AG20443 (cell line): ENCODE measurements at places on chromosomes 1 and 21.

- DNase-seq = no peak
These were observed 4.7 kb upstream of the DMBX1 start for GRCh38 chr1:46484783-46485490.

- no peak for DNase-seq
These were observed 278.2 kb downstream of the DSCAM start for GRCh38 chr21:40568807-40569206.

DNA sequence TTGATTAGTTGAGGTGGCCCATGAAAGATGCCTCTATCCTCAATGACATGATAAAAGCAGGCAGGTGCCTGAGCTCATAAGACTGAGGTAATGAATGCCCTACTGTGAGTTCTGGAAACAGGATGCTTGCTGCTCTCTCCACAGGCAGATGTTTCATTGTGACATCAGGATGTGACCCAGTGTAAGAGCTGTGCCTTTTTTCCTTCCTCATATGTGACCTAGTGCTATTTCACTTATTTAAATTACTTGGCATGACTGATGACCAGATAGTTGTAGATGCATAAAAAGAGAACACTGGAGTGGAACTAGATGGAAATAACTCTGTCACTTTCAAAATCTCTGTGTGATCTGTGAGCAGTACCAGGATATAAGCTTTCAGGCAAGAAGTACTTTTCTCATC lies 31.9 kb downstream of the KIF14 start:
- no peak for DNase-seq

DNA sequence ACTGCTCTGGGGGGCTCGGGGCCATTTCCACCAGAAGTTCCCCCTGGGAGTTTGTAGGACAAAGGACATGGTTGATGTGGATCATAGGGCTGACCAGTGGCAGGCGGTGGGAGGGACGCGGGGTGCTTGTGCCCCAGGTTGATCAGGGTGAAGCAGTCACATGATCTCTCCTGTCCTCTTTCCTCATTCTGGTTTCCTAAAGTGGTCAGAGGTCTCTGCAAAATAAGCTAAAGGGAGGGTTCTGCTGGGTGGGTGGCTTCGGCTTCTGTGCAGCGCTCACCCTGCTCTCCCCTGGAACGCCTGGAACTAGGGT lies 9.2 kb downstream of the PDXK start:
- DNase-seq = no peak

- no peak for DNase-seq
These were observed 9.3 kb upstream of the DCAF6 start for GRCh38 chr1:167927046-167927754.

- no peak for DNase-seq
These were observed 8.0 kb upstream of the DISP3 start for GRCh38 chr1:11470912-11471311.

GRCh38 chr1:223029985-223030769 lies 112.9 kb downstream of the TLR5 start:
- no peak for DNase-seq

GRCh38 chr1:52662645-52663313 lies 29.8 kb downstream of the SHISAL2A start:
- DNase-seq = peak; percentile 32

- no peak for DNase-seq
These were observed 31.2 kb downstream of the CD48 start for GRCh38 chr1:160680399-160680798.

DNA sequence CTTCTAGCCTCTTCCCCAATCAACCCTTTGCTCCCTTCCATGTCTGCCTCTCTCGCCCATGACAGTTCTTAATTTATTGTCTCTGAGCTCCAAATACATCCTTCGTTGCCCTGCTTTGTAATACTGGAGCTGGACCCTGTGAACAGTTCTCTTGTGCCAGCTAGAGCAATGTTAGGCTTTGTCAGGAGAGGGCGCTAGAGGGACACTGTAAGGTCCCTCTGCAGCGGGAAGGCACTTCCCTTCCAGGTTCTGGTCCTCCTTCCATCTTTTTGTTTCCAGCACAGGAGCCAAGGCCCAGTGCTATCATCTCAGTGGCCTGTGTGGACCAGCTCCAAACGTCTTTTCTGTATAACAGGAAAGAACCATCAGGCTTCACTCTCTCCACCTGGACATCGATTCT lies 95.9 kb downstream of the PTPRU start:
- DNase-seq = no peak

DNA sequence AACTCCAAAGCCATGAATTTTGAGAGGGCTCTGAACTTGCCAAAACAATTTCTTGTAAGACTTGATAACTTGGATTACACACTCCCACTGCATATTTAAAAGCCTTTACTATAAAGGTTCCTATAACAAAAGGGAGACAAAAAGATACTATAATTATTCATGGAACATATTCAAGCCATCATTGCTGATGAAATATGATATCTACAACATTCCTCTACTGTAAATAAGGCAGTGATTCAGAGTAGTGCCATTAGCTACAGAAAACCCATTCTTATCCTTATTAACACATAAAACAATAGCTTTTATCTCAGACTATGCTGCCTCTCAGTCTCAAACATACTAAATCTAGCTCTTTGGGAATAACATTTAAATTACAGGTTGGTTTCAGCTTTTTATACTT lies 675.5 kb upstream of the CXADR start:
- DNase-seq = peak; percentile 10

- peak; percentile 64 for DNase-seq
These were observed 683 bp downstream of the LRRC8D start for GRCh38 chr1:89821322-89822108.

- peak; percentile 69 for DNase-seq
These were observed 3.7 kb upstream of the ARHGEF19 start for GRCh38 chr1:16215882-16216753.

- DNase-seq = no peak
These were observed 100.8 kb downstream of the PBX1 start for GRCh38 chr1:164659621-164660411.

- DNase-seq = no peak
These were observed 30.3 kb upstream of the PODN start for GRCh38 chr1:53031732-53032131.

DNA sequence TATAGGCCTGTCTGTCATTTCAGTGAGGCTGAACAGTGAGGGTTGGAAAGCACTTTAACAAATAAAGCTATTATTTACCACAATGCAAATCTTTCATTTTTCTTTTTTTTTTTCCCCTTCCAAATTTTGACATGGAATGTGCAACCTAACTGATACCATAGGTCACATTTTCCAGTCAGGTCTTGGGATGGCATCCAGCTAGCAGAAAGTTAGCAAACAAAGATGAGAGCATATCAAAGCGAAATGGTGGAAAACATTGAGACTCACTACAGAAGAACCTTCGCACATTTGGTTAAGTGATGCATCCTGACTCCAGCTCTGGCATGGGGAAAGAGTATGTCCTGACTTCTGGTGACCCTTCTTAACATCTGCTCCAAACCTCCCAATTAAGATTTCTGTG lies 105.1 kb upstream of the L1TD1 start:
- no peak for DNase-seq

GRCh38 chr1:116408803-116409720 lies 36.0 kb downstream of the ATP1A1 start:
- no peak for DNase-seq

DNA sequence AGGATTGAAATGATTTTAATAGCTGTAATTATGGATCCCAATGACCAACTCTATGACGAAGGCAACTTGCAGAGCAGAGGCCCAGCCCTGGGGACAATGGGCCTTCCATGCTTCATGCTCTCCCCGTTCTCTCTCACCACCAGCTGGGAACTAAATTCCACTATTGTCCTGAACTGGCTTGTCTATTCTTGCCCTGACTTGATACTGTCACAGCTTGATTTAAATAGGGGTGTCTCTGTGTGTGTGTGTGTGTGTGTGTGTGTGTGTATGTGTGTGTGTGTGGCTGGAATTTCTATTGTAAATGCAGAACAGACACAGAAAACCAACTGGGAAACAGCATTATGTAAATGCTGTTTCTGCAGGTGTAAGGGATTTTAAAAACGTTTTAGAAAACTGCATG lies 57.0 kb downstream of the SLC22A15 start:
- DNase-seq = no peak

- no peak for DNase-seq
These were observed 14.7 kb upstream of the IRF2BP2 start for GRCh38 chr1:234624724-234625117.

DNA sequence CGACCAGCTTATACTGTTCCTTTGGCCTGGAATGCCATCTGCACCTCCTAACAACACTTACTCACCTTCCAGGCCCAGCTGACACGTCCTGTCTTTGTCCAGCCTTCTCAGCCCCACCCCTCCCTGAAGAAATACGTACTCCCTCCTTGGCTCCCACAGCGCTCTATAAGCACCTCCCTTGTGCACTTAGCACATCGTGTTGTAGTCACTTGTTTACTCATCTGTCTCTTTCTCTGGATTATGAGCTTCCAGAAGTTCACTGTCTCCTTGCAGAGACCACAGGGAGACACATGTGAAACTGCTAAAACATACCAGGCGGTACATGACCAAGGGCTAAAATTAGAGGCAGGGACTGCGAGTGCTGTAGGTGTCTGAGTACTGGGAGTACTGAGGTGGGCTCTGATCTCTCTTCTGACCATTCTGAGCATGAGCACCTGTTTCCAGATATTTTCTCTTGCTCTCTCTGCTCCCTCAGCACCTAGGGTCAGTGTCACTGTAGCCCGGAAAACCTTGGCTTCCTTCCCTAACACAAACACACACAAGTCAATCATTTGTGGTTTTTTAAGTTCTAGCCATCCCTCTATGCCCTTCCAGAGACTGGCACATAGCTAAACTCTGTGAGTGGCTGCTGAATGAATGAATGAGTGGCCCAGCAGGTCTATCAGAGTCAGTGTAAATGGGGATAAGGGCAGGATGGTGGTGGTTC lies 5.1 kb downstream of the DCST1 start:
- peak; percentile 46 for DNase-seq

GRCh38 chr1:223551610-223552009 lies 113.9 kb downstream of the CAPN8 start:
- no peak for DNase-seq

GRCh38 chr1:174965362-174966007 lies 34.3 kb upstream of the CACYBP start:
- no peak for DNase-seq

GRCh38 chr1:74637296-74637695 lies 36.3 kb downstream of the ERICH3 start:
- DNase-seq = no peak

GRCh38 chr1:33905241-33905640 lies 41.4 kb downstream of the HMGB4 start:
- no peak for DNase-seq

DNA sequence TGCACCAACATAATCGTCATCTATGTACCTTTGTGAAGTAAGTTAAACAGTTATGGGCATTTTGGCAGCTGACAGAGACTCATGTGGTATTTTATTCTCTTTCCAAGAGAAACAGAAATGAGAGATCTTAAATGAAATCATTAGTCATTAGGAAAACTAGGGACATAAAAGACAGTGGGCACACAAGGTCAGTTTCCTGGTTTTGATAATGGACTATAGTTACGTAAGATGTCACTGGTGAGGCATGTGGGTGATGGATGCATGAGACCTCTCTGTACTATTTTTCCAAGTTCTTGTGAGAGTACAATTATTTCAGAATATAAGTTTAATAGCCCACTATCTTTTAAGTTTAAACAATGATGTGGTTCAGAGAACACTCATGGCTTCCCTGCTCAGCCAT lies 216.9 kb downstream of the APP start:
- DNase-seq = no peak

- no peak for DNase-seq
These were observed 9.7 kb upstream of the PRELP start for GRCh38 chr1:203465948-203466347.

DNA sequence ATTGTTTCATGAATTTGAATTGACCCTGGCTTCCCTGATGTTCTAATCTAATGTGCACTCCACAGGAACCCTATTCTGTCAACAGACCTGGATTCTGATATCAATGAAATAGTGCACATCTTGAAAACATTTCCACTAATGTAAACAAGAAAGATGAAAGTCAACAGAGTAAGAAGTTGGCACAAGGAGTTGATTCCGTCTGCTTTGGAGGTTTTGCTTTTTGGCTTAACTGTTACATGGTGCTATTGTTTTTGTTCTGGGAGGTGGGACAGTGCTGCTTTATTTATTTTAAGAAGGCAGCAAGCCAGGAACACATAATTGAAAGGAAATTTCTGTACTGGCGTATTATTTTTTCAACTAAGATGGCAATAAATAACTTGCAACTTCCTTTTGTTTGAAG lies 73.3 kb downstream of the LEPR start:
- no peak for DNase-seq

GRCh38 chr21:36549470-36549869 lies 69.5 kb upstream of the CLDN14 start:
- DNase-seq = no peak

- no peak for DNase-seq
These were observed 106.5 kb downstream of the PLPP3 start for GRCh38 chr1:56472860-56473259.

- DNase-seq = no peak
These were observed 25.2 kb upstream of the AGO1 start for GRCh38 chr1:35857830-35858229.

DNA sequence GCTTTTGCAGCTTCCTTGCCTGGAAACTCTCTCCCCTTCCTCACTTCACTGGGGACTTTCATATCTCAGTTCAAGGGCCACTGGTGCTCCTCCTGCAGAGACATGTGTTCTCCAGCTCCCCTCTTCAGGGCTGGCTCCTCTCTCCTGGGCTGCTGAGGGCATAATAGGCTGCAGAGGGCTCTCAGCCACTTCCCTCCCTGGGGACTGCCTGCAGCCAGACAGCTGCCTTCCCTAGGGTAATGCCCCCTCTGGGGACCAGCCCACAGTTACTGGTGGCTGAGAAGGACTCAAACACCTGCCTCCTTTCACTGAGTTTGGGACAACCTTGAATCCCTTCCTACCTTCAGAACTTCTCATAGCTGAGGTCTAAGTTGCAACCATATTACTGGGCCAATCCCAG lies 104.8 kb upstream of the POU3F1 start:
- no peak for DNase-seq

DNA sequence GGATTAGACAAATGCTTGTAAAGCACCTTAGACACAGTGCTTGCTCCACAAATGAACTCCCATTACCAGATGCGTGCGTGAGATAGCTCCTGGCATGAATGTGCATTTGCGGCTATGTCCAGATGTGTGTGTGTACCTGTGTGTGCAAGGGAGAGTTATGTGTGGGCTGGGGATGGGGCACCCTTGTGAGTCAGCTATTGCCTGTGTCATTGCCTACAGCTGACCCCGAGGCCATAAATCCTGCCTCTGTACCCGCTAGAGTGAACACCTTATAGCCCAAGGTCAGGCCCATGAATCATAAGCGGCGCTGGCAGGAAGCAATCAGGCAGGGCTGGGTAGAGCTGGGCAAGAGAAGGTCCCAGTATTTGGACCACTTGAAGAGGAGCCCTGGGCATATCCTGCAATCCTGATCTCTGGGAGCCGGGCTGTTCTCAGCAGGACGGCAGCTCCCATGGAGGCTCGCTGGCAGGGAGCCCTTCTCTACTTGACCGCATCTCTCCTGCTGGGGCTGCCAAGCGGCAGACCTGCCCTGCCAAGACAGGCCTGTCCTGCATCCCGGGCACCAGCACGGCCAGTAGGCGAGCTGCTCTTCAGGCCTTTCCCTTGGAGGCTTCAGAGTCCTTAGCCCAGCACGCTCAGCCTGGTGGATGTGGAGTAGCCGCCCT lies 86.4 kb downstream of the TMEM53 start:
- no peak for DNase-seq

- no peak for DNase-seq
These were observed 11.2 kb upstream of the MFAP2 start for GRCh38 chr1:16991571-16991970.

- no peak for DNase-seq
These were observed 683 bp upstream of the DMAP1 start for GRCh38 chr1:44212355-44213221.

GRCh38 chr1:221268295-221268694 lies 389.1 kb downstream of the HLX start:
- DNase-seq = peak; percentile 82
